Neuronal stem cell (in vitro differentiated cells): ENCODE measurements at places on chromosomes 3 and 15.

DNA sequence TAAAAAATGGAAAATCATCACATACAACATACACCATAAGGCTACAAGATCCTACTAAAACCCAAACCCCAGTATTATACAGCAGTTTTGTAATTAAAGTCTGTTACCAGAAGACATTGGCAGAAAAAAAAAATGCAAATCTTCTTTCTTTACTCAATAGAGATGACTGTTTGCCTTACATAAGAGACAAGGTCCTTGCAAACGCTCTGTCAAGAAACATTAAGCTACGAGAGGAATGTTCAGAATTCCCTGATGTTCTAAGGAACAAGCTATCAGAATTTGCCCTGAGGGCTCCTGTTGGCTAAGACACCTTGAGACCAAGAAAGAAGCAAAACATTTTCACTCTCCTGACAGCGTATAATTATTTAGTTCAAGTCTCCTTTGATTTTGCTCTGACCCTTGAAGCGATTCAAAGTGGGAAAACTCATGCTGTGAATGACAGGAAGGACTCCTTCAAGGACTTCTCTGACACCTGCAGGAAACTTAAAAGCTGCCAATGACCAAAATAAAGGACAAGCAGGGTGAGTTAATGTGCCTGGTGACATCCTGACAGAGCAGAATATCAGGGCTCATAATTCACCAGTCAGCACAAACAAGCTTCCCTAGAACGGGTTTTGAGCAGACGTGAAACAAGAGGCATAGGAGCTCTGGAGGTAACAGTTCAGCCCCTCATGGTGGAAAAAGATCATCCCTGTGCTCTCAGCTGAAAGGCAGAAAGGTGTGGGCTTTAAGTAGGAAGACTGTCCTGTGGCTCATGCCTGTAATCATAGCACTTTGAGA lies 2.5 kb downstream of the SCAMP2 start:
- no peak for DNase-seq

DNA sequence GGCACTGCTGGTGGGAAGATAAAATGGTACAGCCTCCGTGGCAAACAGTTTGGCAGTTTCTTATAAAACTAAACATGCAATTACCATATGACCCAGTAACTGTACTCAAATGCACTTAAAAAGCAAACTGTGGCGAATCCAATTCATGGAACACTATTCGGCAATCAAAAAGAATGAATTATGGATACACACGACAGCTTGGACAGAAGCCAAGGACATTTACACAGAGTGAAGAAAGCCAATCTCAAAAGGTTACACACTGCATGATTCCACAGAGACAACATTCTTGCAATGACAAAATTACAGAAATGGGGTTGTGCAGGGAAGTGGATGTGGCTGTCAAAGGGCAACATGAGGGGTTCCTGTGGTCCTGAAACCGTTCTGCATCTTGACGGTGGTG lies 122.1 kb upstream of the IQSEC1 start:
- no peak for DNase-seq

DNA sequence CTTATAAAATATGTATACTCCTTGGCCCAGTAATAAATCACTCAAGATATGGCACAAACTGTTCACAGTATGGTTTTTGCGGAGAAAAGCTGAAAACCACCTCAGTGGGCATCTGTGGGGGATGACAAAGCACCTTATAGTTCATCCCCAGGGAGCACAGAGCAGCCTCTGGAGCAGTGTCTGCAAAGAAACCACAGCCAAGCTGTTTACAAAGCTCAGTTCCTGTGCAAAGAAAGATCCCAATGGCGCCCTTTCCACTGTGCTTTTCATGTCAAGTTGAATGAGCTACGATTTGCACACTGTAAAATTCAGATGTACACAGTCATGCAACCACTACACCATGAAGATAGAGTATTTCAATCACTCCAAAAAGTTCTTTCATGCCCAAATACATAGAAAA lies 2.5 kb upstream of the EFCC1 start:
- DNase-seq = no peak

DNA sequence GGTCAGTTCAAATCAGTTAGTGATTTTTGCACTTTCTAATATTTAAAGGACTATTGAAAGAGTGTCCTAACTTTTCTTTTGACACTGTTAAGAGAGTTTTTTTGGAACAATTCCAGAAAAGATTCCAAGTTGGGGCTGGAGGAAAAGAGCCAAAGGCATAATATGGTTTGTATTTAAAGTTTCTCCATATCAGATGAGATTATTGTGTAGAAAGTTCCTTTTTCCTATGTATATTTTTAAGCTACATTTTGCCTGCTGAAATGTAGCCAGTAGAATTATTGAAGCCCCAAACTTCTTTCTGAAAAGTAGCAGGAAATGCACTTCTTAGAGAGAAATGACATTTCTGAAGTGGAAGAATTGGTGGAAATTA lies 136.5 kb upstream of the TSC22D2 start:
- no peak for DNase-seq

DNA sequence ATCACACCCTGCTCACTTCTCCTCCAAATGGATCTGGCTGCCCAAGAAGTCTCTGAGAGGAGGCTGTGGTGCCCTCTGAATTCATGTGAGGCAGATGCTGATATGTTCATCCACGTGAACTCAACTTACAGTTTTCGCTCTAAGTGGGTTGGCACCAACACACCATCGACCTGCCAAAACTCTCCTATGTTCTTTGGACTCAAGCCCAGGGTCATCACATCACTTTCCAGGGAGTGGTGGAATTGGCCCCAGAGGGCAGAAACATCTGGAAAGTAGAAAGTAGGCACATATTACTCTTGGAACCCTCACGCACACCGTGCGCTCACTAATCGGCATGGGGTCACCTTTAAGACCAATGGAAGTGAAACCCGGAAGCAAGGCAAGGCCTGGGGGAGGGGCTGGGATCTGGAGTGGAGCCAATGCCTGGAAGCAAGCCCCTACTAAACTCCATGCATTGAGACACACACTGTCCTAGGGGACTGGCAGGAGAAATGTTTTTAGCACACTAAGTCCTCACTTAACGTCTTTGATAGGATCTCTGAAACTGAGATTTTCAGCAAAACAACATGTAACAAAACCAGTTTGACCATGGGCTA lies 41.4 kb downstream of the SSUH2 start:
- no peak for DNase-seq

DNA sequence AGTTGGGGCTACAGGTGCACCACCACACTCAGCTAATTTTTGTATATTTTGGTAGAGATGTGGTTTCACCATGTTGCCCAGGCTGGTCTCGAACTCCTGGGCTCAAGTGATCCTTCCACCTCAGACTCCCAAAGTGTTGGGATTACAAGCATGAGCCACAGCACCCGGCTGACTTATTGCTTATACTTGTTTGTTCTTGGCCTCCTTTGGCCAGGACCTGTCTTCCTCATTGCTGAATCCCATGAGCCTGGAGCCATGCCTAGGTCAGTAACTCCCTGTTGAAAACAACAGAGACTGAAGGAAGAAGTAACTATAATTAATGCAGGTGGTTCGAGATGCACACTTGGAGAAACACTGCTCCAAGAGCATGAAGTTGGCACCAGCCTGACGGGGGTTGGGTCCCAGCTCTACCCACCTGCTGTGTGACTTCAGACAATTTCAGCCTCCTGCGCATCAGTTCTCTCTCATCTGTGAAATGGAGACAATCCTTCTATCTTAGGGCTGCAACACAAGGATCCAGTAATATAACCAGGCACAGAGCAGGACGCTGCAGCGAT lies 38.9 kb downstream of the CPN2 start:
- DNase-seq = no peak

DNA sequence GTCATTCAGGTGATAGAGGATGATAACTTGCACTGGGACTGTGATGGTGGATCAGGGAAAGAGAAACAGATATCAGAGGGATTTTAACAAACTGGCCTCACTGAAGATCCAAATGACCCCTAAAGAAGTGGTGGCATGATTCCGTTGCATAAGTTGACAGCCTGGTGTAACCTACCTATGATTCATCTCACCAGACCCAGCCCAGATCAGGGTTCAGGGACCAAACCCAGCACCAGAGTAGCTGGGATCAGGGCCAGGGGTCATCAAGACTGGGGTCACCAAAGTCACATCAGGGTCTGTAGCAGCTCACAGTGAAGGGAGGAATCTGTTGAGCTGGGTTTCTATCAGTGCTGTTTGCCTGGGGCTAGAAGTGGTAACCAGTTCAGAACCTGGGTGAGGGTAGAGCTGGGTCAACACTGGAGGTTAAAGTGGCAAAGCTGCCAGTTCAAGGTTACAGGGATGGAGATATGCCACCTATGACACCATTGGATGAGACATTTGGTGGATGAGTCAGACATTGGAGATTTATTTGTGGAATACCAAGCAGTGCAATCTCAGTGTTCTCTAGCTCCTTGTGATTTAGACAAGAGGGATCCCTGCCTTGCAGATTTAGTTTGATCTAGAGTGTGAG lies 35.9 kb downstream of the CASR start:
- DNase-seq = no peak

GRCh38 chr3:49673121-49673714 lies 933 bp upstream of the APEH start:
- DNase-seq = peak; percentile 15

- DNase-seq = no peak
Observed at GRCh38 chr3:177362626-177363025, 165.3 kb upstream of the TBL1XR1 start.

- no peak for DNase-seq
Observed at GRCh38 chr3:69360690-69361089, 25.2 kb downstream of the FRMD4B start.

- DNase-seq = no peak
Observed at GRCh38 chr15:101366853-101367252, 71.8 kb upstream of the SNRPA1 start.

DNA sequence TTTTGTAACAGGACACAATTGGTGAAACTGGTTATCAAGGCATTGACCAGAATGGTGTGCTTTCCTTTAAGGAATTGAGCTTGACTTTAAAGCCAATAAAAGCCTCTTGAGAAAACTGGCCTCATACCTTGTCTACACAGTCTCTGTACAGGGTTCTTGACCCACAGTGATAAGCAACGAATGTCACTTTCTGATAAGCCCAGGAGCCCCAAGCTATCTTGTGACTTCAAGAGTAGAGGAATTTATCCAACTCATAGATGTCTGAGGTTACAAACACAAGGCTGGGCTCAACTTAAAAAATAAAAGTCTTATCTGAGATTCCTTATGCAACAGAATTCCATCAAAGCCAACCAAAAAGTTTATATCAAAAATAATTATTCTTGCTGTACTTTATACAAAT lies 212.1 kb downstream of the GBE1 start:
- no peak for DNase-seq

DNA sequence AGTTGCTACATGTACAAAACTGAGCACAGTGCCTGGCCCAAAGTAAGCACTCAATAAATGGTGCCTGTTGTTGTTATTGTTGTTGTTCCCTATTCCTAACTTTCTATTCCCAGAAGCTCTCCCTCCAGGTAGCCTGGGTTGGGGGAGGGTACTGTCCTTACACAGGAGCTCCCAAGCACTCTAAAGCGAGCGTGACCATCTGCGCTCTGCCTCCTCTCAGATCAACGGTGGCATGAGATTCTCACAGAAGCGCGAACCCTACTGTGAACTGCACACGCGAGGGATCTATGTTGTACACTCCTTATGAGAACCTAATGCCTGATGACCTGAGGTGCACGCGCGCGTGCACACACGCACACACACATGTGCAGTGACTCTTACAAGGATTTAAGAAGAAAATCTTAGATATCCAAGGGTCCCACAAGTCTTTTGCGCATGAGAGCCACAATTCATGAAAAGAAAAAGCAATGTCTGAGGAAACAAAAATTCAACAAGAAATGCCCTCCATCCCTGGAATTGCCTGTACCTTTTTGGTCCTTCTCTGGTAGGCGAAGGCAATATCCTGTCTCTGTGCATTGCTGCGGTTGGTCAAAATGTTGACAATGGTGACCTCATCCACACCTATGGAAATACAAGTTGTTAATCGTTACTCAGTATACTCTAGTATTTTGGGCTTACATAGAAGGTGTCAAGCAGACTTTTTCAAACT lies 33.7 kb downstream of the ANXA2 start:
- no peak for DNase-seq

GRCh38 chr3:15591242-15591641 lies 10.1 kb downstream of the HACL1 start:
- DNase-seq = no peak

- no peak for DNase-seq
Observed at GRCh38 chr15:100844167-100844566, 35.5 kb upstream of the ALDH1A3 start.

- no peak for DNase-seq
Observed at GRCh38 chr15:35834866-35835265, 288.9 kb upstream of the DPH6 start.

GRCh38 chr3:141643796-141644195 lies 94.3 kb upstream of the RNF7 start:
- no peak for DNase-seq

DNA sequence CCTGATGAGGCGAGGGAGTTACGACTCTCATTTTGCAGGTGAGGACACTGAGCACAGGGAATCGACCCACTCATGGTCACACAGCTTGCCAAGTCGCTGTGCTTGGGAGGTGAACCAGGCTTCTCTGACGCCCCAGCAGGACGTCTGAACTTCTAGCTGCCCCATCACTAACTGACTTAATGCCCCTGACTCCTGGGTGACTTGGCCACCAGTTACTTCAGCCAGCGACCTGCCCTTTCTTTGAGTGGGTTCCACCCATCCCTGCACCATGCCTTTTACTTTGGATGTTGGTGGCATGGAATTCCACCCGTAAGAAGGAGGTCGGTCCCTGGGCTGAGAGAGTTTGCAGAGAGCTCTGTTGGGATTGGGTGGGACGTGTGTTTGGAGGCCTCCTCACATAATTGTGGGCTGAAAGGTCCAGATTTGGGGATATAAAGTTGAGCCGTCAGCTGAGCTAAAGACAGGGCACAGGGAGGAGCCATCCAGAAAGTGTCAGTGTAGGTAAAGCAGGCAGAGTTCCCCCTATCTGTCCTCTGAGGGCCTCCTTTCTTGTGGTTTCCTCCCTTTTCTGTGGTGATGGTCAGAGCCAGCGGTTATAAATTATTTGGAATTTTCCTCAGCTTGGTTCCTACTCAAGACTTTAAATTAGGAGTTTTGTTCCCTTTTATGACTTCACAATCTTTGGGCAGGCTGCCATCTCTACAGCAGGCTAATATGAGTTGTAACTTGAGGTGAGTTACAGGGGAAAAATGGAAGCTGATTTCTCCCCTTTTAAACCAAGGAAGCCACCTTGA lies 55.0 kb downstream of the FLNB start:
- no peak for DNase-seq

GRCh38 chr15:89531796-89532537 lies 35.6 kb upstream of the RHCG start:
- DNase-seq = no peak

GRCh38 chr15:70869346-70869745 lies 15.4 kb upstream of the LARP6 start:
- no peak for DNase-seq

DNA sequence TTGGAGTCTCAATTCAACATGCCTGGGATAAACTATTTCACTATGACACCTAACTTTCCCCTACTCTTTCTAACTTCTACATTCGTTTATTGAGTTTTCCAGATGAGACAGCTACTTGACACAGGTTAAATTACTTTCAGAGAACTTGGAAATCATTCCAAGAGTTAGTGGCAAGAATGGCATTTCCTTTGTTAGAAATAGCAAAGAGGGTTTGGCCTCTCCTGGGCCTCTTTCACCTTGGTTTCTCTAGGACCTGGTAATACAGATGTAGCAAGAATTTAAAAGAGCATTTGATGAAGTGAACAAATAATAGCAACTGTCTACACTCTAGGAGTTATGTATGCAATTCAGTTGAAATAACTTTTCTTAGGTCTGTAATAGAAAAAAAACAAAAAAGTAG lies 748.9 kb downstream of the MECOM start:
- DNase-seq = no peak
